Stimulated activated CD8-positive, alpha-beta memory T cell treated with anti-CD3 and anti-CD28 coated beads, Interleukin-12 subunit alpha, Interleukin-12 subunit beta, amount 100 ng/mL, for 1 hour (primary cell): ENCODE measurements at places on chromosomes 4 and X.

DNA sequence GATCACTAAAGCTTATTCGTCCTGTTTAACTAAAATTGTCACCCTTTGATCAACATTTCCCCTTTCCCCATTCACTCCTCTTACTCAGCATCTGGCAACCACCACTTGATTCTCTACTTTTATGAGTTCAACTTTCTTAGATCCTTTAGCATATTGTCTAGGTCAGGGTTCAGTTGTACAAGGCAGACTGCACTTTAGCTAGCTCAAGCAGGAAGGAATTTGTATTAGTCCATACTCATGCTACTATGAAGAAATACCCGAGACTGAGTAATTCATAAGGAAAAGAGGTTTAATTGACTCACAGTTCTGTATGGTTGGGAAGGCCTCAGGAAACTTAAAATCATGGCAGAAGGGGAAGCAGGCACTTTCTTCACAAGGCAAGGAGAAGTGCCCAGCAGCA lies 44.3 kb downstream of the TASL start:
- no peak for DNase-seq

GRCh38 chrX:92224406-92224805 lies 445.2 kb downstream of the PCDH11X start:
- DNase-seq: no peak

DNA sequence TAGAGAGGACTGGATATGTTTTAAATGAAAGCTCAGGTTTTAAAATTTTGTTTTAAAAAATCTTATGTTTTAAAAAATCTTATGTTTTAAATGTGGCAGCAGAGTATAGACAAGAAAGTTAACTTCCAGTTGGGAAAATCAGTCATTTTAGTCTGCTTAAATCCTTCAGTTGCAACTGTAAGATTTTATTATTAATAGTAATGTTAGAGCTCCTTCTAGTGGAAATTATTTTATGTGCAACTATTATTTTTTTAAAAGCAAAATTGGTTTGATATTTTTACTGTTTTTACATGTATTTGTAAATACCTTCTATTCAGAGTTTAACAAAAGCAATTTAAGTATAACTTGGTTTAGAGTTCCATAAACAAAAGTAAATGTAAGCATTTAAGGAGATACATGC lies 8.5 kb upstream of the NUDT6 start:
- no peak for DNase-seq

GRCh38 chr4:181952478-181952877 lies 290.7 kb upstream of the TENM3 start:
- no peak for DNase-seq

DNA sequence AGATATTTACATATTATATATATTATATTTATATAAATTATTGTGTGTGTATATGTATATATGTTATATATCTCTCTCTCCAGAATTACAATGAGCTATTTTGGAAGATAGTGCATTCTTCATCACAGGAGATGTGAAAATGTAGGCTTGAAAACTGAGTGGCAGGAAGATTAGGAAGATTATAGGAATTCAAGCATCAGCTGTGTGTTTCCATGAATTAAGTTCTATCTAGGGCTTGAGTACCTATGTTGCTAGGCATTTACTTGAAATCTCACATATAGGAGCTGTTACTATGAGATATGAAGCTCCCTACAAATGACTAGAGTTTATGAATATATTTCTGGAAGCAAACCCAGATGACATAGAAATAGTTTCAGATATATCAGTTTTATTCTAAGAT lies 328.7 kb downstream of the EPHA5 start:
- no peak for DNase-seq

GRCh38 chr4:12120968-12121367 lies 692.3 kb upstream of the HS3ST1 start:
- DNase-seq: no peak
